ENCODE measurements at places on chromosomes 3 and 15.

DNA sequence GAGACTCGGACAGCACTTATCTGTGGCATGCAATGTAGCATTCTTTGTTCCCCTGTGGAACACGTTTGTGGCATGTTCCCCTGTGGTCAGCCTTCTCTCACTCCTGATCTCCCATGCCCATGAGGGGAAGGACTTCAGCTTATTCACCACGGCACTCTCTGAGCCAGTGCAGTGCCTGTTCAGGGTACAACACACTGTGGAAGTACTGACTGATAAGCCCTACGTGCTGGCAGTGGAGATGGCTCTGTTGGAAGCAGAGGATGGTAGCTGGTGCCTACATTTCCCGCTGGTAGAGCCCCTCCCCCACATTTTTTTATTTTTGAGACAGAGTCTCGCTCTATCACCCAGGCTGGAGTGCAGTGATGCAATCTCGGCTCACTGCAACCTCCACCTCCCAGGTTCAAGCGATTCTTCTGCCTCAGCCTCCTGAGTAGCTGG, 43.5 kb upstream of the ETV5 start:
- H3K4me1 ChIP-seq, result no peaks in the 10 kb centered on the region
- H3K36me3 ChIP-seq, result no peaks in the 10 kb centered on the region
- H3K4me3 ChIP-seq, result no peak overlapping the region
- DNase-seq, result no peak
- H3K27ac ChIP-seq, result no peak overlapping the region
- no peaks in the 10 kb centered on the region for H3K27me3 ChIP-seq

- H3K4me1 ChIP-seq, result no peaks in the 10 kb centered on the region
- no peak overlapping the region for H3K4me3 ChIP-seq
- no peaks in the 10 kb centered on the region for H3K27me3 ChIP-seq
- no peak for DNase-seq
- H3K36me3 ChIP-seq, result no peaks in the 10 kb centered on the region
Observed at GRCh38 chr3:169324452-169324785, 339.1 kb downstream of the MECOM start.

DNA sequence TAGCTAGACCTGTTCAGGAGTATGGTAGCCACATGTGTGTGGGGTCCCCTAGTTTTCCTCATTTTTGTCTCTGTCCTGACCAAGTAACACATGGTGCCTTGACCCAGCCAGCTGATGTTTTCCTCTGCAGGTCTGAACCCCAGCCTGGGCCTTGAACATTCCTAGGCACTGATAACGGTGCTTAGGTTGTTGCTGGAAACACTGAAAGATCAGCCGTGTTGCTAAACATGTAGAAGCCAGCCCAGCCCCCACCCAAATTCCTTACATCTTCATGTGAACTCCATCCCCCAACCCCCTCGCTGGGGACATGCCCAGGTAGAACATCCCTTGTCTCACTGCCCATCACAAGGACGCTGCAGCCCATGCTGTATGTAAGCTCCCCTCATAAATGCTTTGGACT, 18.7 kb downstream of the RTP3 start:
- H3K27me3 ChIP-seq, result no peaks in the 10 kb centered on the region
- no peak for DNase-seq
- no peaks in the 10 kb centered on the region for H3K36me3 ChIP-seq

- no peak overlapping the region for H3K4me3 ChIP-seq
- DNase-seq, result peak; percentile 75
- no peaks in the 10 kb centered on the region for H3K36me3 ChIP-seq
- H3K27ac ChIP-seq, result no peak overlapping the region
- H3K4me1 ChIP-seq, result peaks cover 12% of the 10 kb centered on the region
- H3K27me3 ChIP-seq, result no peaks in the 10 kb centered on the region
Observed at GRCh38 chr3:63576846-63577245, 75.6 kb upstream of the SNTN start.

DNA sequence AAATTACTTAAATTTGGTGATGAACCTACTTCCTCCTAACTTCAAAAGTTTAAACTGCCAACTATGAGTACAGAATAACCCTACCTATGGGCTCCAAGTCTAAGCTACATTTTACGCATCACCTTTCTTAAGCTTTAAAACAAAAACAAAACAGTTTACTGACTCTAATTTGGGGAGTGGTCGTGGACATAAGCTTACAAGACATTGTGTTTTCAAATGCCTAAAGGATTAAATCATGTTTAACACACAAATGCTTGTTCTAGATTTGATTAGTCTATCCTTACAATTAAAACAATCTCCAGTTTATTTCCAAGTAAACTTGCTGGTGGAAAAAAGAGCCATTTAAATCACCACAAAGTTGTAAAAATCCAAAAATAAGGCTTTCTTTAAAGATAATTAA, 62.2 kb downstream of the UACA start:
- H3K36me3 ChIP-seq, result no peaks in the 10 kb centered on the region
- H3K4me3 ChIP-seq, result no peak overlapping the region
- peaks cover 21% of the 10 kb centered on the region for H3K4me1 ChIP-seq

GRCh38 chr3:137815251-137815650, 51.1 kb downstream of the SOX14 start:
- no peaks in the 10 kb centered on the region for H3K27me3 ChIP-seq
- H3K27ac ChIP-seq, result no peak overlapping the region

DNA sequence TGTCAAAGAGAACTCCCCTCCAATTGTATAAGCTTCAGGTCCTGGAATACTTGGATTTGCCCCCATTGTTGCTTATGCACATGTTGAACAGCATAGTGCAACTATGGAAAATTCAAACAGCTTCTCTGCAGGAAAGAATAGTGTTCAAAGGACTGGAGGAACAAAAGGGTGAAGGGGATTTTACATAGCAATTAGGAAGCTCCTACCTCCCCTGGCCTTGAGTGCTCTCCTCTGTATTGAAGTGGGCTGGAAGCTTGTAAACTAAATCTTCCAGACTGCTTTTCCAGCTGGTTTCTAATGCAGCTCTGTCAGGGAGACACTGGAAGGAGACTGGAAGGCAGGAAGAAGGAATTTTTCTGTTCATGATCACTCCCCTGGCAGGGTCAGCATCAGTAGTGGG, 7.2 kb upstream of the ELP6 start:
- H3K4me1 ChIP-seq, result no peaks in the 10 kb centered on the region
- no peak for DNase-seq
- no peaks in the 10 kb centered on the region for H3K36me3 ChIP-seq
- H3K4me3 ChIP-seq, result no peak overlapping the region
- no peak overlapping the region for H3K27ac ChIP-seq
- H3K27me3 ChIP-seq, result no peaks in the 10 kb centered on the region

- H3K4me3 ChIP-seq, result no peak overlapping the region
- H3K27me3 ChIP-seq, result no peaks in the 10 kb centered on the region
- no peak overlapping the region for H3K27ac ChIP-seq
Observed at GRCh38 chr3:146550743-146551510, 6.5 kb upstream of the PLSCR1 start.

DNA sequence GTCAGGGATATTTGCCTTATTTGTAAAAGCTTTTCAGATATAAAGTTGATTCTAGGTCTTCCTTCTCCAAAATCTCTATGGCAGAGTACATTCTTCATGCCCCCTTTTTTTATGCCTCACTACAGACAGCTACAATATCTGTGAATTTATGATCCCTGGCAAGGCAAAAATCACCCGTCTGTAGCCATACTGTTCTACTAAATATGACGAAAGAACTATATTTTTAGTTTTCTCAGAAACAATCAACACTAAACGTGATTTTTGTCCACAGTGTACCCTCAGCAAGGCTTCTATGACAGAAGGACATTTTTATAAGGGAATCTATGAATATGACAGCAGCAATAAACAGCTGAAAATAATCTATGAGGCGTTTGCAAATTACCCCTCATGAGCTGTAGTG, 12.7 kb downstream of the LRTM1 start:
- no peaks in the 10 kb centered on the region for H3K27me3 ChIP-seq
- H3K27ac ChIP-seq, result no peak overlapping the region
- no peaks in the 10 kb centered on the region for H3K36me3 ChIP-seq
- DNase-seq, result no peak

- H3K27ac ChIP-seq, result no peak overlapping the region
- no peaks in the 10 kb centered on the region for H3K36me3 ChIP-seq
- no peak for DNase-seq
- H3K27me3 ChIP-seq, result no peaks in the 10 kb centered on the region
Observed at GRCh38 chr3:123294296-123294938, 92.7 kb downstream of the SEC22A start.

- peak overlapping the region; percentile 17 for H3K27ac ChIP-seq
- peaks cover 17% of the 10 kb centered on the region for H3K4me1 ChIP-seq
- peak; percentile 93 for DNase-seq
- no peaks in the 10 kb centered on the region for H3K36me3 ChIP-seq
- H3K27me3 ChIP-seq, result no peaks in the 10 kb centered on the region
- H3K4me3 ChIP-seq, result no peak overlapping the region
Observed at GRCh38 chr15:91947683-91948608, 94.4 kb downstream of the SLCO3A1 start.
